ENCODE measurements at places on chromosomes 4 and X.
A peak's percentile ranks its signal among the peaks of the same experiment; 100 is the strongest.

DNA sequence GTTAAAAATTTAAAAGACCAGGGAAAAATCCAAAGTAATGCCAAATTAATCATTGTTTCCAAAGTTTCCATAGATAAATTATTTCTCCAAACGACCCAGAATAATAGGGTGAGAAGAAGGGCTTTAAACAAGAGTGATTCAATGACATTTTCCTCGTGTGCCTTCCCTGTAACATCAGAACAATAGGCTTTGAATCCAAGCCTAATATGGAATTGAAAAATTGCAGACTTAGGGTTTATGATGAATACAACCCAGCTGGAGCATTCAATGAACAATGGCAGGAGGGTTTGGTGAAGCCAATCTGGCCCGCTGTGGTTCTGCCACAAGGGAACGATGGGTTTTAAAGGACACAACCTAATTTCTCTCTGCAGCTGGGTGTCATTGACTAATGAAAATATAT is 94.2 kb downstream of the CBLL2 start:
- H3K4me1 ChIP-seq, result no peaks in the 10 kb centered on the region
- H3K4me3 ChIP-seq, result no peak overlapping the region
- no peak for DNase-seq
- H3K27me3 ChIP-seq, result no peaks in the 10 kb centered on the region

- no peaks in the 10 kb centered on the region for H3K27me3 ChIP-seq
- DNase-seq, result no peak
- H3K4me3 ChIP-seq, result no peak overlapping the region
- no peaks in the 10 kb centered on the region for H3K36me3 ChIP-seq
- no peak overlapping the region for H3K27ac ChIP-seq
Observed at GRCh38 chr4:21649391-21650090, 299.0 kb downstream of the KCNIP4 start.

DNA sequence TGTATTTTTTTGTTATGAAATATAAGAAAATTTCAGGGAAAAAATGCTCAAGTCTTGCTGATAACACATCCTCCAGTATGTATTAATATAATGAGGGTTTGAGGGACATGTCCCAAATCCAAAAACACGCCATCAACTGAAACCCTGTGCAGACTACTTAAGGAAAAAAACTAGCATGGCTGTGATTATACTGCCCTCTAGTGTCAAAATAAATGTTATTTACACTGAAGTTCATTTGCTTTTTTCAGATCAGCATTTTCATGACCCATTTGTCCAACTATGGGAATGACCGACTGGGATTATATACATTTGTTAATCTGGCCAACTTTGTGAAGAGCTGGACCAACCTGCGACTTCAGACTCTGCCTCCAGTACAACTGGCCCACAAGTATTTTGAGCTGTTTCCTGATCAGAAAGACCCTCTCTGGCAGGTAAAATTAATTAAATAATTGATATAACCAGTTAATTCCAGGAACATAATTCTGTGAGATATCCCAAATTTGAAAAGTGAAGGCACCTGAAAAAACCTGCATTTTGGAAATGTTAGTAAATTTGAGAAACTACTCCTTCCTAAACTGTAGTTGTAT is 128.5 kb downstream of the PRSS12 start:
- H3K27ac ChIP-seq, result no peak overlapping the region
- DNase-seq, result no peak

GRCh38 chr4:101306764-101307615 is 40.3 kb downstream of the PPP3CA start:
- no peak overlapping the region for H3K27ac ChIP-seq
- H3K4me3 ChIP-seq, result peak overlapping the region; percentile 48
- peaks cover 14% of the 10 kb centered on the region for H3K4me1 ChIP-seq

DNA sequence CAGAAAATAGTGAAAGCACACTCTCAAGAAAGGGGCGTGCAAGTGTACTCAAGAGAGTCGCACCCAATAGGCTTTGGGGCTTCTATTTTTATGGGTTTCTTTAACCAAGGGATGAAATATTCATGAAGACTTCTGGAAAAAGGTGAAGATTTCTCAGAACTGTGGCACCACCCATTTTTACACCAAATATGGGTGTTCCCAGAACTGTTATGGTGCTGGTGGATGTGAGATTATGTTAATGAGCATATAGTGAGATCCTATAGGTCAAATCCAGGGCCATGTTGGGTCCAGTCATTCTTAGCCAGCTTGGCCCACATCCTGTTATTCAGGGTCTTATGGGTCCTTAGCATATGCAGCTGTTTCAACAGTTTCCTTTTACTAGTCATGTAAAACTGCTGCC is 61.0 kb upstream of the SMIM10 start:
- no peak for DNase-seq
- no peak overlapping the region for H3K27ac ChIP-seq
- no peaks in the 10 kb centered on the region for H3K4me1 ChIP-seq
- no peaks in the 10 kb centered on the region for H3K36me3 ChIP-seq
- H3K27me3 ChIP-seq, result peaks cover 2% of the 10 kb centered on the region
- H3K4me3 ChIP-seq, result no peak overlapping the region

GRCh38 chrX:69130439-69130838 is 34.8 kb downstream of the PJA1 start:
- no peaks in the 10 kb centered on the region for H3K36me3 ChIP-seq
- no peak overlapping the region for H3K4me3 ChIP-seq
- DNase-seq, result no peak
- peaks cover 2% of the 10 kb centered on the region for H3K4me1 ChIP-seq
- peaks cover 25% of the 10 kb centered on the region for H3K27me3 ChIP-seq
- no peak overlapping the region for H3K27ac ChIP-seq

- no peak overlapping the region for H3K4me3 ChIP-seq
- no peaks in the 10 kb centered on the region for H3K36me3 ChIP-seq
- H3K4me1 ChIP-seq, result peaks cover 5% of the 10 kb centered on the region
- H3K27me3 ChIP-seq, result peaks cover 17% of the 10 kb centered on the region
- DNase-seq, result no peak
Observed at GRCh38 chrX:679291-679979, 48.8 kb downstream of the SHOX start.

DNA sequence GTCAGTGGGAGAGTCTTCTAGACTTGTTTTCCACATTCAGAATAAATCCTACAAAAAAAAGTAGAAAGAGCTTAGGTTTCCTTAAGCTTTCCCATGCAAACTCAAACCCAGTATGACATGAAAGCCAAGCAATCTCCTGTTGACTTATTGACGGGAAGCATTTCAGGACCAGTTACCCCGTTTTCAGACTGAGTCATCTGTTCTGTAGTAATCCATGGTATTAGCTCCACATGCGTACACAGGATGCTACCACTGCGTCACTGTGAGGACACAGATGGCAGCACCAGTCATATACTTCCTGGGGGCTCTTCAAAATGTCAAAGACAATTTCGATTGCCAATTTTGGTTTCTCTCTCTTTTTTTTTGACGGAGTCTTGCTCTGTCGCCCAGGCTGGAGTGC is 224.9 kb upstream of the MAD2L1 start:
- no peak for DNase-seq
- no peaks in the 10 kb centered on the region for H3K36me3 ChIP-seq
- no peak overlapping the region for H3K27ac ChIP-seq
- H3K27me3 ChIP-seq, result no peaks in the 10 kb centered on the region

DNA sequence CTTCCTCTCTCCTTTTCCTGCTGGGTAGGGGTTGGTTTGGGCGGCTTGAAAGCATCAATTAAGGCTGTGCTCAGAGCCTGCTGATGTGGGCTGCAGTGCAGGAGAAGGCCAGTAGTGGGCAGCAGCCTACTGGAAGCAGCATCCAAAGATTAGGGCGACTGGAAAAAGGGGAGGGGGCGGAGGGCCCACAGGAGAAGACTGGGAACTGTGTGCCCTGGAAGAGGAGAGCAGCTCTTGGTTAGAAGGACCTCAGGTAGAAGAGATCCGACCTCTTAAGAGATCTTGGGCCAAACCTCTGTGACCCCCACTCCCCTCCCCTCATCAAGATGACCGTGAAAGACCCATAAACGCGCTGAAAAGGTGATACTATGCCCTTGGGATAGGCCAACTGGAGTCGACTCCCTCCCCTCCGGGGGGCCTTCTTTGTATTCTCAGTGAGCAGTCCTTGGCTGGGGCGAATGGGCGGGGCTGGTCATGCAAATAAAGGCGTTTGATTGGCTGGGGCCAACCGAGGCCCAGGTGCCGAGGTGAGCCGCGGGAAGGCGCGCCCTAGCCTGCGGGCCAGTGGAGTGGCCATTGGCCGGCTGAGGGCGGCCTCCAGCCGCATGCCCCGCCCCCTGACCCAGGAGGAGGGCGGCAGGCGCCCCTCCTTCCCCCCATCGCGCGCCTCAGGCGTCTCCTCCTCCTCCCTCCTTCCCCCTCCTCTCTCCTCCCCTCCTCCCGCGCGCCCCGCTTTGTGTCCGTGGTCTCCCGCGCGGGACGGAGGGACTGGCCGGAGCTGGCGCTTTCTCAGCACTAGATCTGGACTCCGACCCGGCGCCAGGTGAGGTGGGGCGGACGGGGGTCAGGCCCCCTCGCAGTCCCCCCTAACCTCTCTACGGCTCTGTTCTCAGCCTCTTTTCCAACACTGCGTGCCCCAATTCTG is 10.1 kb downstream of the DLG3 start:
- H3K4me1 ChIP-seq, result peaks cover 39% of the 10 kb centered on the region
- no peaks in the 10 kb centered on the region for H3K27me3 ChIP-seq
- DNase-seq, result peak; percentile 63
- H3K27ac ChIP-seq, result peak overlapping the region; percentile 92

GRCh38 chr4:128354205-128354821 is 66.7 kb upstream of the PGRMC2 start:
- H3K4me1 ChIP-seq, result no peaks in the 10 kb centered on the region
- no peak overlapping the region for H3K4me3 ChIP-seq
- no peak overlapping the region for H3K27ac ChIP-seq
- H3K36me3 ChIP-seq, result peaks cover 13% of the 10 kb centered on the region

DNA sequence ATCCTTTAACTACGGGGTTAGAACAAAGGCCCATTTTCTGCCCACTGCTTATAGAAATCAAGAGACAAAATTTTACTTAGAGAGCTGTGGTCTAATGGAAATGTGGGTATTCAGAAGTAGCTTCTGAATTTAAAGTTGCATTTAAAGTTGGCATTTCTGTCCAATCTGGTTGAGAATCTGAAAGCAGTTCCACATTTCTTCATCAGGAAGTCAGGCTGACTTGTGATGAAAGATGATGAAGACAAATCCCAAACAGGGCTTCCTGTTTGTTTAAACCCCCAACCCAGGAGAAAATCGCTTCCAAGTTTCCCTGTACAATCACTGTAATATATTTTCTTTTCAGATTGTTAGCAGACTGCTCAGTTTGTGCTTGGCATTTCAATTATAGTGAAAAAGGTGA is 345.3 kb downstream of the SPRY1 start:
- no peaks in the 10 kb centered on the region for H3K36me3 ChIP-seq
- no peaks in the 10 kb centered on the region for H3K4me1 ChIP-seq
- H3K27ac ChIP-seq, result no peak overlapping the region
- DNase-seq, result no peak
- H3K4me3 ChIP-seq, result no peak overlapping the region
- peaks cover 4% of the 10 kb centered on the region for H3K27me3 ChIP-seq

DNA sequence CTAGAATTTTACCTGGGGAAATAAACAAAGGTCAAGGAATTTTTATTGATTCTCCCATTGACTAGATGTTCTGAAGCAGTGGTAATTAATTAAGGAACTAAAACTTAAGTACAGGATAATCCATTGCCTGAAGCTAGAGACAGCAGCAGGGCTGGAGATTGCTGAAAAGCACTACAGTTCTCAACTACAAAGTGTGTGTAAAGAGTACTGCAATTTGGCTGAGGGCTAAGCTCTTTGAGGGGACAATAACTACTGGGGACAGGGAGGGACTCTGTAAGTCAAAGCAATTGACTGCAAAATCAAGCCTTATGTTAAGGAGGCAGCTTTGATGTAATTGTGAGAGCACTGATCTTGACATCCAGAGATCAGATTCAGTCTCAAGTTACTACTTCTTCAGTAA is 260.4 kb downstream of the GALNTL6 start:
- H3K27me3 ChIP-seq, result no peaks in the 10 kb centered on the region
- H3K4me1 ChIP-seq, result no peaks in the 10 kb centered on the region
- H3K27ac ChIP-seq, result no peak overlapping the region
- H3K4me3 ChIP-seq, result no peak overlapping the region
- no peaks in the 10 kb centered on the region for H3K36me3 ChIP-seq
- DNase-seq, result no peak

DNA sequence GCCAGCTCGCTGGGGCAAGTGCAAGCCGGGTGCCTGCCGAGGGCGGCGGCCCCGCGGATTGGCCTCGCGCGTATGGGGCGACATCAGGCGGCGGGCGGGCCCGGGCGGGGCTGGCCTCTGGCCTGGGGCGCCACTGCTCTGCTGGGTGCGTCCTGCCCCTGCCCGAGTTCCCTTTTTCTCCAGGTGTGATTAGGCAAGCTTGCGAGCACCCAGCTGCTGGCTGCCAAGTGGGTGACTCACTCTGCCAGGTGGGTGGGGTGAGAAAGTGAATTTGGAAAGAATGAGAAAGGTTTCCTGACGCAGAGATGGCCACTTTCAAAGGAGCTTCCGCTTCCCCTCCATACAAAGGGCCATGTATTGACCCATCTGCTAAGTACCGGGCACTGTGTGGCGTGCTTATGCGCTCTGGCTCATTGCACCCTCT is 32.5 kb downstream of the FGFBP1 start:
- peaks cover 2% of the 10 kb centered on the region for H3K4me1 ChIP-seq
- no peak overlapping the region for H3K4me3 ChIP-seq
- DNase-seq, result no peak
- H3K36me3 ChIP-seq, result no peaks in the 10 kb centered on the region
- H3K27ac ChIP-seq, result no peak overlapping the region

DNA sequence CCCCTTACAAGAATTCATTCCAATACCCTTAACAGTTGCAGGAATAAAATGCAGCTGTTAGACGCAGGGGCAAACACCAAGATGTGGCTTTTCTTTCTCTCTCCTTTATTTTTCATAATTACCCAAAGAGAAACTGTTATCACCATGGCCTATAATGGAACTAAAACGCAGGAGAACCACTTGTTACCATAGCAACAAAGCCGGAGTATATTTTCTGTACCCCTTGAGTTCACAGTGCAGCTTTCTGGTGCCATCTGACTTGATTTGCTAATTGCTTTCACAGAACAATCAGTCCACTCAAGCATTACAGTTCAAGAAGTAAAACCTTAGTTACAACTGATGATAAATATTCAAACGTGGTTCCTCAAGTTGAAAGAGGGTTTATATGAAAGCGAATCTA is 157.9 kb downstream of the AMELX start:
- H3K27me3 ChIP-seq, result no peaks in the 10 kb centered on the region
- H3K27ac ChIP-seq, result no peak overlapping the region

- H3K36me3 ChIP-seq, result no peaks in the 10 kb centered on the region
- no peak for DNase-seq
- no peak overlapping the region for H3K4me3 ChIP-seq
- no peaks in the 10 kb centered on the region for H3K27me3 ChIP-seq
- H3K4me1 ChIP-seq, result no peaks in the 10 kb centered on the region
Observed at GRCh38 chr4:95850161-95850560, 10.3 kb downstream of the PDHA2 start.

GRCh38 chrX:136369377-136369776 is 68.6 kb downstream of the ADGRG4 start:
- no peaks in the 10 kb centered on the region for H3K36me3 ChIP-seq
- H3K4me1 ChIP-seq, result no peaks in the 10 kb centered on the region
- H3K27ac ChIP-seq, result no peak overlapping the region
- peaks cover 4% of the 10 kb centered on the region for H3K27me3 ChIP-seq

GRCh38 chr4:13766761-13767540 is 139.4 kb upstream of the BOD1L1 start:
- H3K27me3 ChIP-seq, result no peaks in the 10 kb centered on the region
- no peak overlapping the region for H3K4me3 ChIP-seq
- H3K27ac ChIP-seq, result no peak overlapping the region
- H3K36me3 ChIP-seq, result no peaks in the 10 kb centered on the region
- no peaks in the 10 kb centered on the region for H3K4me1 ChIP-seq

All from naive thymus-derived CD8-positive, alpha-beta T cell (primary cell).